ENCODE measurements at places on chromosomes 4 and X. TPM values are rescaled to one million over a fixed set of nuclear protein-coding genes. Genes with fewer than 3 reads are reported as not detected.

GRCh38 chr4:166481739-166482138, 608.7 kb downstream of the TLL1 start:
- no peak overlapping the region for H3K4me3 ChIP-seq
- H3K4me1 ChIP-seq = no peaks in the 10 kb centered on the region
- no peaks in the 10 kb centered on the region for H3K27me3 ChIP-seq
- no peak for DNase-seq
- no peaks in the 10 kb centered on the region for H3K36me3 ChIP-seq

DNA sequence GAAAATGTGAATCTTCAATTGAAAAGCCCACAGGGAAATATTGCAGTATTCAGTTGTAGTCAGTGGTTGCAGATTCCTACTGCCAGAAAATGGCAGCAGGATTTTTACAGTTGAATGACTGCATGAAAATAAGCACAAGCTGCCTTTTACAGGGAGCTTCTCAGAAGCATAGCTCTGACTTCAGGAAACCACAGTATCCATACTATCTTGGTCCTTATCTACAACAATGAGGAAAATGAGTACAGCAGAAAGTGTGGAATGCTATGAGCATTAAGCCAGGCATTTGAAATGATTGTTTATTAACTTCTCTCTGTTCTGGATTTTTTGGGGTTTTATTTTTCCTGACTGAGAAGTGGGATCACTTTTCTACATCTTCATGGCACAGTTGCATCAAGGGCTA, 34.6 kb upstream of the PRRG1 start:
- H3K36me3 ChIP-seq = no peaks in the 10 kb centered on the region
- H3K4me1 ChIP-seq = no peaks in the 10 kb centered on the region
- no peak overlapping the region for H3K27ac ChIP-seq
- no peak for DNase-seq

DNA sequence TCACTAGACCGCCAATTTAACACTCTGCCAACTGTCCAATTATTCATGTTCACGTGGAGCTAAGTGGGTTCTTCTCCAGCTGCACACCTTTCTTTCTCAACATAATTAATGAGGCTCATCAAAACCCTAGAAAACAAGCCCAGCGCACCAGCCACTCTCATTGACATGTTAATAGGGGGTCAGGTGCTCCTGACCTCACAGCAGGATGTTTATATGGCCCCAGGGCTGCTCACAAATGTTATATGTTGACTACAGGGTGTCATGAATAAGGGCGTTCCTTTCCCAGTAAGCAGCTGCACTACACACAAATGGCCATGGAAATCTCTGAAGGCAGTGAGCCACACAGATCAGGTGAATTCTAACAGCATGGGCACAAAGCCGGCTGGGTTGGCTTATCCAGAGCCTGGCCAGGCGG, 209.8 kb downstream of the MGST2 start:
- H3K4me3 ChIP-seq = no peak overlapping the region
- no peak overlapping the region for H3K27ac ChIP-seq
- H3K36me3 ChIP-seq = no peaks in the 10 kb centered on the region
- H3K4me1 ChIP-seq = no peaks in the 10 kb centered on the region
- H3K27me3 ChIP-seq = no peaks in the 10 kb centered on the region

GRCh38 chrX:66203114-66203513, 39.1 kb downstream of the HEPH start:
- no peaks in the 10 kb centered on the region for H3K36me3 ChIP-seq
- DNase-seq = no peak
- H3K4me1 ChIP-seq = no peaks in the 10 kb centered on the region
- H3K27ac ChIP-seq = no peak overlapping the region
- no peak overlapping the region for H3K4me3 ChIP-seq
- no peaks in the 10 kb centered on the region for H3K27me3 ChIP-seq

DNA sequence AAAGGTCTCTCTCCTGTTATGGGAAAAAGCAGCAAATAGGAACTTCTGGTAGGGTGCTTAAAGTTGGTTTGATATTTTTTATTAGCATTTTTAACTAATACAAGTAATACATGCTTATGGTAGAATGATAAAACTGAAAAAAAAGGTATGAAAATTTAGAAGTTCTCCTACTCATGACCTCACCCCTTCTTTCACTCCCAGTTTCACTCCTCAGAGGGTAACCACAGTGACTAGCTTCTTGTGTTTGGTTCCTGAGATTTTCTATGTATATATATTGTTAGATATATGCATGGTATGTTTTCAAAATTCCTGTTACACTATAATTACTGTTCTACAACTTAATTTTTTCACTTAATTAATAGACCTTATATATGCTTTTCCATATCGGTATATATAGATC, 66.5 kb downstream of the AR start:
- H3K27ac ChIP-seq = no peak overlapping the region
- no peaks in the 10 kb centered on the region for H3K27me3 ChIP-seq
- no peaks in the 10 kb centered on the region for H3K36me3 ChIP-seq
- H3K4me3 ChIP-seq = no peak overlapping the region
- DNase-seq = no peak
- no peaks in the 10 kb centered on the region for H3K4me1 ChIP-seq

DNA sequence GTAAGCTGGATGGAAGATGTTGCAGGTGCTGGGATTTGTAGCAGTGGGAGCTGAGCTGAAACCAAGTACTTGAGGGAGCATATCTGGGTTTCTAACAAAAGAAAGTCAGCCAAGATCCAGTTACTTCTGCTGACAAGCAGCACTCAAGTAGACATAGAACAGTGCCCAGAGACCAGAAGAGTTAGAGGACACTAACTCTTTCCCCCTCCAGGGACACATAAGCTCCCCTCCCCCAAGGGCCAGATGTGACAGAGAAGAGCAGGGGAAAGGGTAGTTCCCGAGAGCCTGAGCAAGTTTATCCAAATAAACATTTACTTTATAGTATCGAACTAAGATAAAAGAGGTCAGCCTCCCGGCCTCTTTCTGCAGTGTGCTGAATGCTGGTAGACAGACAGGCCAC, 12.2 kb downstream of the TRPC3 start:
- no peak overlapping the region for H3K27ac ChIP-seq
- no peak overlapping the region for H3K4me3 ChIP-seq
- H3K27me3 ChIP-seq = peaks cover 4% of the 10 kb centered on the region
- no peak for DNase-seq
- H3K4me1 ChIP-seq = no peaks in the 10 kb centered on the region

DNA sequence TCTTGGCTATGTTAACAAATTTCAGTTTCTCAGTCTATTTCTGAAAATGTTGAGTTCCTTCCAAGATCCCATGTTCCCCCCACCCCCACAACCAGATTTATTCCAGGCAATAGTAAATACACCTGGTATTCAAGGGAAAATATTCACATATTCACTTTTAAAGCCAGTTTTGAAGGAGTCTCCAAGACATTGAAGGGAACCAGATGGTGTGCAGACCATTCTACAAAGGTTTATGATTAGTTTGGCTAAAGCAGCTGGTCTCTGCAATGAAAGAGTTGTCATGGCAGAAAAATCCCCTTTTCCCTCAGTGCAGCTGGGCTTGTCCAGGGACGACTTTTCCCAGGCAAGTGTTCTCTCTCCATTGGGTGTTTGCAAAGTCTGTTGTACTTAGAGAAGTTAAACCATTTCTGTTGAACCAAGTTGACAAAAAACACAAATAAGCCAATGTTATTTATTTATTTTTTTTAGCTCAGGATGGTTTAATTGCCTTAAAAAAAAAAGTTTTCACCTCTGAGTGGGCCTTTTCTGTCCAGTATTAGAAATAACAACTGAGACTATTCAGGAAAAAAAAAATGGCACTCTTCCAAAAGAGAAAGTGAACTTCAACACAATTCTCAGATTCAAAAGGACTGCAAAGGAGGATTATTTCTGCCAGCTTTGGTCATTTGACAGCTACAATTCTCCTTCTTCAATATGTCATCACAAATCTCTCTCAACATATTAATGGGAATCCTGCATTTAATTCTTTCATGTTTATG, 410.6 kb downstream of the IL1RAPL1 start:
- no peaks in the 10 kb centered on the region for H3K27me3 ChIP-seq
- H3K27ac ChIP-seq = no peak overlapping the region
- no peaks in the 10 kb centered on the region for H3K36me3 ChIP-seq
- no peak overlapping the region for H3K4me3 ChIP-seq

GRCh38 chrX:1932231-1932630, 317.4 kb downstream of the ASMT start:
- no peak overlapping the region for H3K27ac ChIP-seq
- DNase-seq = no peak
- no peaks in the 10 kb centered on the region for H3K27me3 ChIP-seq
- no peaks in the 10 kb centered on the region for H3K4me1 ChIP-seq
- no peak overlapping the region for H3K4me3 ChIP-seq

GRCh38 chr4:57148831-57149505, 38.8 kb upstream of the IGFBP7 start:
- H3K27me3 ChIP-seq = no peaks in the 10 kb centered on the region
- H3K27ac ChIP-seq = no peak overlapping the region
- no peak for DNase-seq
- no peaks in the 10 kb centered on the region for H3K36me3 ChIP-seq
- H3K4me3 ChIP-seq = no peak overlapping the region

DNA sequence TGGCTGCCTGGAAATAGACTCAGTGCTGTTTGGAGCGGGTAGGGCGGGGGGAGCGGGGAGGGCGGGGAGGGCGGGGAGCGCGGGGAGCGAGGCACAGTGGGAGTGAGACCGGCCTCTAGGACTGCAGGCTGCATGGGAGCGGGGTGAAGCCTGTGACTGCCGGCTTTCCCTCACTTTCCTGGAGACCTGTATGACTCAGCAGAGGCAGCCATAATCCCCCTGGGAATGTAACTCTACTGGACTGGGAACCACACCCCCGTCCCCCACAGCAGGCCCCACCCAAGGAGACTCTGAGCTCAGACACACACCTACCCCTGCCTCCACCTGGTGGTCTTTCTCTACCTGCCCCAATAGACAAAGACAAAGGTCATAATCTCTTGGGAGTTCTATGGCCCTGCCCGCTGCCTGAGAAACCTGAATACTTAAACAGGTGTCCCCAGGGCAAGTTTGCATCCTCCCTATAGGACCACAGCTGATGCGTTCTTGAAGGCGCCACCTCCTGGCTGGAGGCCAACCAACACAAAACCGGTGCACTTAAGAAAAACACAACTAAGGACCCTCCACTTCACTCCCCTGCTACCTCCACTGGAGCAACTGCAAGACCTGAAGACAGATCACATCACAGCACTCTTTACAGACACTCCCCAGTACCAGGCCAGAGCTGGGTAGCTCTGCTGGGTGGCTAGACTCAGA, 18.0 kb downstream of the HDAC8 start:
- H3K4me1 ChIP-seq = no peaks in the 10 kb centered on the region
- H3K4me3 ChIP-seq = no peak overlapping the region
- no peak overlapping the region for H3K27ac ChIP-seq

DNA sequence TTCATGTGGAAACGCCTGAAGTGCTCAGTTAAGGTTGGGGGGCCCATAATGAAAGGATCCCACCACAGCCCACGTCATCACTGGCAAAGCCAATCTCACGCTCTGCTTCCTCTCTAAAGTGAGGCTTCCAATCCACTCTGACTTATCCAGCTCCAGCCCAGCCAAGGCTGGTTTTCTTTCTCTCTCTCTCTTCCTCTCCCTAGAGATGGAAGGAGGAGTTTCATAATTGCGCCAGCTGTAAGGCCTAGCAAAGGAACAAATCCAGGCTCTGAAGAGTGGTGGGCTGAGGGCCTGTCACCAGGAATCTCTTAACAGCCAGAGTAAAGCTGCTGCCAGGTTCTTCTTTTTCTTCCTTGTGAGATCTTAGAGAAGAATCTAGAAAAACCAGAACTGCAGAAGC, 20.7 kb upstream of the BCLAF3 start:
- DNase-seq = no peak
- H3K36me3 ChIP-seq = no peaks in the 10 kb centered on the region
- H3K27me3 ChIP-seq = no peaks in the 10 kb centered on the region

DNA sequence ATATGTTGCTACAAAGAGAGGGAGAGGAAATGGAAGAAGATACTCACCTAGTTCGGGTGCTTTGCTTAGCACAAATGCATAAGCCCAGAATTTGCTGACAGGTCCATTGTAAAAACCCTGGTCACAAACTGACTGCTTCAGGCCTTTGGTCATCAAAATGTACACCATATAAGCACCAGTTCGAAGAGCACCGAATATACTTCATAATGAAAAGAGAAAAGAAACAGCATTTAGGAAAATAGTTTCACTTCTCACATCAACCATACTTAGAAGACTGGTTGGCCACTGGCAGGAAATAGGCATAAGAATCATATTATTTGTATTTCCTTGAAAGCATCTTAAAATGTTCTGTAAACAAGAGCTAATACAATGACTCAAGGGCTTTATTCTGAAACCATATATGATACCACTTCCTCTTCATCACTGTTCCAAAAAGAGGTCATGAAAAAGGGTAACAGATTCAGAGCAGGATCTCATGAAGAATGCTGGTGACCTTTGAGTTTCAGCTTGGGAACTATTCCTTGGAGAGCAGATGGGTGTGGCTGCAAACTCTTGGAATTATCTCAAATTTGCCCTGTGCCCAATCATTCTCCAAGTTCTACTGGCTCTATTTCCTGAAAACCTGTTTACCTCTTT, 138.7 kb downstream of the ELOVL6 start:
- H3K27ac ChIP-seq = no peak overlapping the region
- DNase-seq = no peak
- H3K4me3 ChIP-seq = no peak overlapping the region
- H3K27me3 ChIP-seq = no peaks in the 10 kb centered on the region

Gene CXorf49
- polyA plus RNA-seq = not detected
